ENCODE measurements at places on chromosomes 4 and X.

- DNase-seq = no peak
Measured at GRCh38 chr4:172826861-172827260, 341.8 kb upstream of the GALNT7 start.

DNA sequence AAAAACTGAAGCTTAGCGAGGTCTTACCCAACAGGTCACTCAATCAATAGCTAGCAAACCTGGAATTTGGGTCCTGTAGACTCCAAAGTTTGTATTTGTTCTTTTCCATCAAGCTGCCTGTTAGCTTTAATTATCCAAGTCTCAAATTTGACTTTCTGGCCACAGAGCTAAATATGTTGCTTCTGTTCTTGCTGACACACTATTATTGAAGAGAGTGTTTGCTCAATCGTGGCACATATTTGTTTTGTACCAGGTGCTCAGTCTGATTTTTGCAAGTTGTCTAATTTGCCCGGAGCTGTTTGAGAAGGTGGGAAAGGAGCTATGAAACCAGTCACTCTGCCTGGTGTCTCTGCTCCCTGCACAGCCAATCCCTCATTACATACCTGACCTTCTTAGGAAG, 41.7 kb upstream of the FRMD7 start:
- no peak for DNase-seq

DNA sequence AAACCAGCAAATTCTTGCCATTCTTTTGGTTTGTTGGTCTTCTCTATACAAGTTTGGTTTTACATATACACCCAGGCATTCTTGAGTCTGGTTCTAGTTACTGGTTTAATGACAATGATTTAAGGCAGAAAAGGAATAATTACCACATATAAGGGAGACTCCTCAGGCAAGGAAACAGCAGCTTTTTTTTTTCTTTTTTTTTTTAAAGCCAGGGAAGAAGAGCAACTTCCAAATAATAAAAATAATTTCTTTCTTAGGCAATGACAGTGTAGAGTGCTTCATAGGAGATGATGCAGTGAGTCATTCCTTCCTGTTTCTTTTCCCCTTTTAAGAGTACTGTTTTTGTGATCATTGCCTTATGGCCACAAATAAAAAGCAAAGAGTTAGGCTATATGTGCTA, 289.7 kb downstream of the DKK2 start:
- no peak for DNase-seq

GRCh38 chr4:30380404-30380998, 339.7 kb upstream of the PCDH7 start:
- DNase-seq = peak; percentile 31

- DNase-seq = no peak
Measured at GRCh38 chr4:8502836-8503585, 62.4 kb downstream of the TRMT44 start.

DNA sequence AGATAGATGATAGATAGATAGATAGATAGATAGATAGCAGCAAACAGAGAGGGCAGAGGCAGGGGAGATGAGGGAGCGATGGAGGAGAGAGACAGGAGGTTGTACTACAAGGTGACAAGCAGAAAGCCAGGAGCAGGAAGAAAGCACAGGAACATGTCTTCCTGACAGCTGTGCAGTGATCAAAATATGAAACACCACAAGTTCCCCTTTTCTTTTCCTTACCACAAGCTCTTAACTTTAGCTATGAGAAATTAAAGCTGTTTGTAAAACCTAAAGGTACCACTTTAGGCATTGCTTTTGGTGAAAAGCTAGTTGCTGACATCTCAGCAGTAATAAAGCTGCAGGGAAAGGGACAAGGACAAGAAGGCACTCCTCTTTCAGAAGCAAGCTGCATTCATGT, 9.1 kb upstream of the MAGED4B start:
- no peak for DNase-seq

DNA sequence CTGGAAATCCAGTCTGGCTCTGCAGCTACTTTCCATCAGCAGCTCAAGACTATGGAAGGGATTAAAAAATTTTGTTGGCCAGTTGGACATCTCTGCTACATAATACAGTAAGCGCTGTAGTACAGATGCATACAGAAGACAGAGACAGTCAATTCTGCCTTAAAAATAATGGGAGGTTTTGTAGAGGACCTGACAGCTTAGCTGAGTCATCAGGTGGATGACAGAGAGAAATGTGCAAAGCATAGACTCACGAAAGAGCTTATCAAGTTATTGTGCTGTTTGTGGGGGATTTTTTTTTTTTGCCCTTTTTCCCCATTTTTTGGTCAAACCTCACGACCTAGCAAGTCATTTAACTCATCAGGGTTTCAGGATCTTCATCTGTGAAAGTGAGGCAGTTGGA, 149.0 kb upstream of the SCML1 start:
- no peak for DNase-seq

GRCh38 chr4:97411356-97411755, 731.9 kb downstream of the STPG2 start:
- DNase-seq = no peak

DNA sequence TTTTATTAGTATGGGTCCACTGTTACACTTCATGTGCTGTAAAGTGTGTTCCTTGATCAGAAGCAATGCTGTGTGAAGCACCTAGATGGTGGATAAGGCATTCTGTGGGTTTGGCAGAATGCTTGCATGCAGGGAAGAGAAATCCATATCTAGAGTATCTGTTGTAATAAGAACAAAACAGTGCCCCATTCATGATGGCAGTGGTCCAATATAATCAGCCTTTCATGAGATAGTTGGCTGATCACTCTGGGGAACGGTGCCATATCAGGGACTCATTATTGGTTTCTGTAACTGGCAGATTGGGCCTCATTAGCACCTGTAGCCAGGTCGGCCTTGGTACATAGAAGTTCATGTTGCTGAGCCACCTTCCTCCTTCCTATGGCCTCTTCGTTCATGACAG, 28.7 kb downstream of the STIM2 start:
- DNase-seq = no peak

GRCh38 chrX:137043736-137044135, 9.9 kb upstream of the GPR101 start:
- DNase-seq = no peak

DNA sequence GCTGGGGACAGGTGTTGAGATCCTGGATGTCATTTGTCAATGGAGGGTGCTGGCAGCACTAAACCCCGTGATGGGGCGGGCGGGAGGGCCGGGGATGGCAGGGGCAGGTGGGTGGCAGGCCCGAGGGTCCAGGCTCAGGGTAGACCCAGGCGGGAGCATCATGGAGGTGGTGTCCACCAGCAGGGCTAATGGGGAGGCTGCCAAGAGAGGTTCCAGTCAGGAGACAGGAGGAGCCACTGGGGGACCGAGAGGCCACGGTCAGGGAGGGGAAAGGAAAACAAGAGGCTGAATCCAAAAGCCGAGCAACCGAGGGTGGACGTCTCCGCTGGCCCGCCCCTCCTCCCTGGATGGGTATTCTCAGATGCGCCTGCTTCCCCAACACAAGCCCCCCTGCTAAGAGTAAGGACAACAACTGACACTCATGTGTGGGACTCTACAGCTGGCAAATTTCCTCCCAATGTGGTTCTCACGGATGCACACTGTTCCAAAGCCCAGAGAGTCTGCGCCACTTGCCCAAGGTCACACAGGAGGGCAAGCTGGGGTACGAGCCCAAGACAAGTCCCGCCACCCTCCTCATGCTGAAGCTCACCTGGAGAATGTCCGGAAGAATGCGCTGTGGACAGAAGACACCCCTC, 132.0 kb downstream of the CPZ start:
- DNase-seq = no peak

DNA sequence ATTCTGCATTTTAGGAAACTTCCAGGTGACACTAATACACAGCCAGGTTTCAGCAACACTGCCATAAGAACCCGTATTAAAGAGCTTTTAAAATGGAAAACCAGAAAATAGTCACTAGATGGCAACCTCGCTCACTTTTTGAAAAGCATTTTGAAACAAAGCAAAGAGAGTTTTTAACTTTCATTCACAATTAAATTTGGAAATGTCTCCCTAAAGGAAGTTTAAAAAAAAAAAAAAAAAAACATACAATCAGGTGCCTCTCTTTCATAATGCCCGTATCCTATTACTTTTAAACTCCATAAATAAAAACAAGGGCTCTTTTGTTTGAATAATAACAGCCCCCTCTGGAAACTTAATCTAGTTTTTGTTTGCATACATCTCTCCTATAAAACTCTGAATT, 20.3 kb downstream of the MEPE start:
- DNase-seq = no peak

- DNase-seq = no peak
Measured at GRCh38 chr4:155624478-155624877, 42.2 kb upstream of the GUCY1A1 start.

DNA sequence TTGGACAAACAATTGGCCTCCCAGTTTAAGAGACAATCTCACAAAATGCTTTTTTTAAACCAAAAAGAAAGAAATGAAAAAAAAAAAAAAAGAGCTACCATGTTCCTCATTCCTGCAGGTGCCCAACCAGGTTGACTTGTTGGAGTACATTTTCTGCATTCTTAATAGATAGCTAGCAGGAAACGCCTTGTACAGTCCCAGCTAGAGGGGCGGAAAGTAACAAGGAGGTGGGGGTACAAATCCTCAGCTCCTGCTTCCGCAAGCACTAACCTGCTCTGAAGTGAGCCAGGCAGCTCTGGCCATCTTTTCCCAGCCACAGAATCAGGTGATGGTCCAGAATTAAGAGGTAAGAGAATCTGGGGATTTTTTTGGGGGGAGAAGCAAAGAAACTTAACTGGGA, at the start of gene VGLL1:
Gene VGLL1 (plus strand): TSS at position 265 of the 400 bp plus-strand sequence. CDS start 3,806 bp downstream, outside the sequence.
- no peak for DNase-seq

GRCh38 chr4:149223659-149224058, 592.0 kb downstream of the IQCM start:
- DNase-seq = no peak

DNA sequence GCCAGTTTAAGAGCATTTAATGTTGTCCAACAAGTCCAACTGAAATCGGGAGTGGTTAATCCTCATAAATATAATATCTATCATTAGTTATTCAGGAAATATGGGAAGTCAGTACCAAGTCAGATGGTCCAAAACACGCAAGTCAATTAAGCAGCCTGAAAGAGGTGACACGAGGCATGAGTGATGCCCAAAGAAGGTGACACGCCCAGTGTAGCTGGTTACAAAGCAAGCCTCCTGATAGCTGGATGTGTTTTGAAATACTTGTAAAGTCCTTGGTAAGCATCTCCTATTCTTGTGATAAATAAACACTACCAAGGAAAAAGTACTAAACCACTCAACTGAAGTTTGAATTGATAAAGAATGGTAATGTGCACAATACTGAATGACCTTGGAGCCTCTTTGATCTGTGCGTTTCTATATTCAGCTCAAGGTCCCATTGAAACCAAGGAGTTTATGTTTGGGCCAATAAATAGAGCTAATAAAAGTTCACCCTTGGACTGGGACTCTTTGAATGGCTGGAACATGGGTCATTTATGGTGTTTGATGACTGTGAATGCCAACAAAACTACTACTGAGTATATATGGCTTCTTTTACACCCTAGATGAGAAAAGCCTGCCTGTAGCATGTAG, 93.2 kb upstream of the KLF3 start:
- DNase-seq = no peak

- DNase-seq = no peak
Measured at GRCh38 chr4:3644849-3645627, 112.8 kb upstream of the LRPAP1 start.

DNA sequence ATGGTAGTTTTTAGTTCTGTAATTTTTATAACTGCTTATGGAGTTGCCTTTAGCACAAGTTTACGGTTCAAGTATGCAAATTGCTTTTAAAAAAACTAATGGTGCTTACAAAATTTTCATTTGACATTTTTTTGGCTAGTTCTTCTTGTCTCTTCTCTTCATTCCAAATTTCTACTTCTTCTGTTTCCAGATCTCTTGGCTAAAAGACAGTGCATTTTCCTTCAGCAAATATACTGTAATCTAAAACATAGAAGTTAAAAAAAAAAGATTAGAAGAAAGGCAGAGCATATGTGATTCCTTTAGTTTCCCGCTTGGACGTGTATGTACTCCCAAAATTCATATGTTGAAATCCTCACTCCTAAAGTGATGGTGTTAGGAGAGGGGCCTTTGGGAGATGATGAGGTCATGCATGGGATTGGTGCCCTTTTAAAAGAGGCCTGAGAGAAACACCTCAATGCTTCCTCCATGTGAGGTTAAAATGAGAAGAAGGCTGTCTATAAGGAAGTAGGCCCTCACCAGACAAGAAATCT, 132.1 kb upstream of the NPY2R start:
- DNase-seq = no peak

GRCh38 chrX:19902110-19902509, 14.7 kb upstream of the SH3KBP1 start:
- no peak for DNase-seq

DNA sequence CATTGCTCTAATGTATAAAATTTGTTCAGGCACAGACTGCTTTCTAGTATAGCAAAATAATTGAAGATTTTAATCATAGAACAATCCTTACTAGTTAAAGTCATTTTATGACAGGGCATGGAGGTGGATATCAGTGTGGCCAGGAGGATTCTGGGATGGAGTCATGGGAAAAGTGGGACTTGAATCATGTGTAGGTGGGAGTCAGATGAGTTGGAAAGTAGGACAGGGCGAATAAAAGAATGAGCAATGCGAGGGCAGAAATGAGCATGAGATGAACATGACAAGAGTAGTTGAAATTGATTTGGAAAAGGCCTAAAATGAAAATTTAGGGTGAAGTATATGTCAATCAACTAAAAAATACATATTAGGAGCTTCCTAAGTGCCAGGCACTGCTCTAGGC, 7.2 kb upstream of the SDAD1 start:
- DNase-seq = no peak

DNA sequence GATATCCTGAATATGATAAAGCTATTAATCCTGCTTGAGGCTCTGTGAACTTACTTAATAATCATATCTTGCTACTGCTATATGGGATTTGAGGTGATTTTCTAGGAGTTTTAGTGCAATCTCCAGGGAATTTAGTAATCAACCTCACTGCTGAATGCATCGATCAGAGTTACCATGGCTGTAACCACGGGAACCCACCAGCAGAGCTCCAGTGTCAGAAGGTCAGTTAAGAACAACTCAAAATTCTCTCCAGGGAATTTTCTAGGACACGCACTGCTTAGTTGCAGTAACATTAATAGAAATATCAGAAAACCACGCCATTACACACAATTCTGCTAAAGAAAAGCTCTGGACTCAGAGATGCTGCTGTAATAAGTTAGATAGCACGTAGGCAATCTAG, 1477.2 kb upstream of the TENM3 start:
- no peak for DNase-seq

DNA sequence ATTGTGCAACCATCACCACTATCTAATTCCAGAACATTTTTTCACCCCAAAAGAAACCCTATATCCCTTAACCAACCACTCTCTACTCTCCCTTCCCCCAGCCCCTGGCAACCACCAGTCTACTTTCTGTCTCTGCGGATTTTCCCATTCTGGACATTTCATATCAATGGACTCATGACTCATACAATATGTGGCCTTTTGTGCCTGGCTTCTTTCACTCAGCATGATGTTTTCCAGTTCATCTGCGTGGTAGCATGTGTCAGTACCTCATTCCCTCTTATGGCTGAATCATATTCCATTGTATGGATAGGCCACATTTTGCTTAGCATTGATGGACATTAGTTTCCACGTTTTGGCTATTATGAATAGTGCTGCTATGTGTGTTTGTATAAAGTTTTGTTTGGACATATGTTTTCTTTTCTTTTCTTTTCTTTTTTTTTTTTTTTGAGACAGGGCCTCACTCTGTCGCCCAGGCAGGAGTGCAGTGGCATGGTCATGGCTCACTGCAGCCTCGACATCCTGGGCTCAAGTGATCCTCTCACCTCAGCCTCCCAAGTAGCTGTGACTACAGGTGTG, 335.4 kb downstream of the BCOR start:
- DNase-seq = no peak

Measured in CD4-positive, alpha-beta memory T cell (primary cell).